ENCODE measurements at places on chromosomes 3 and 15.

- no peak for DNase-seq
These were observed 62.8 kb downstream of the POLR2M start for GRCh38 chr15:57769266-57769665.

DNA sequence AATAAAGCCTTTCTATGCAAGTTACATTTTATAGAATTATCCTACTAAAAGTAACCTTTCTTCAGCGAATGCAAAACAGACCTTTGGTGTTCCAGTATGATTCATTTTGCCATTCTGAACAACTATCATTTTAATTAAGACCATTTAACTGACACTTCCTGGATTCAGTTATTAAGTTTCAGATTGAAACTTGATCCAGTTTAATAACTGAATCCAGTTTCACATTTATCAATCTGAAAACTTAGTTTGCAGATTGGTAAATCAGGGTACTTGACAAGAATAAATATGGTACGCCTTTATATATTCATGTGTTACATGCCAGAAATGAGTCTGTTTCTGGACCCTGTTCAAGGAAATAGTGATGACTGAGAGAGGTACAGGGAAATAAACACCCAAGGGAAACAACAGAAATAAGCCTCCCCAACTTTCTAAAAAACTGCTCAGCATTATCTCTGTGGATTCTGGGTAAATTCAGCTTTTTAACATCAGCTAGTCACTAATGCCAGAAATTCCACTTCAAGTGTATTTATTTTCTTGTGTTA, 23.3 kb upstream of the NFKBIZ start:
- DNase-seq, result no peak

DNA sequence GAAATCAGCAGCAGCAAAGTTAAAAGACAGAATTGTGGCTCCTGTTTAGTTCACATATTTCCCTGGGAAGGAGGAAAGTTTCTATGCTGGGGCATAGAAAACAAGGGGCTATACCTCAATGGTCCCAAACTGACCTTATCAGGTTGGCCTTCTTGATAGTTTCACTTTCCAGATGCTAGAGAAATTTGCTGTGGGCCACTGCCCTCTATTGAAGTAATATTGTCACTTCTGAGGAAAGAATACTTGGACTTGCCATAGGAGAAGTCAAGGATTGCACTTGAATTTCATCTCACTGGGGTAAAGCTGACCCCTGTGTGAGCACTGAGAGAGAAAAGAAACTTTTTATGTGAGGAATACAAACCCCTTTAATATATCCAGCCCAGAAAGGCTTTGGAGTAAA, 49.3 kb upstream of the XCR1 start:
- DNase-seq, result no peak

- no peak for DNase-seq
These were observed 160.1 kb downstream of the PLCL2 start for GRCh38 chr3:17044855-17045254.

- no peak for DNase-seq
These were observed 25.2 kb downstream of the CGNL1 start for GRCh38 chr15:57401546-57401945.

- no peak for DNase-seq
These were observed 58.1 kb downstream of the OSBPL10 start for GRCh38 chr3:31922962-31923361.

GRCh38 chr15:78840661-78841375, 29.6 kb upstream of the ADAMTS7 start:
- DNase-seq, result no peak

- DNase-seq, result no peak
These were observed 65.3 kb downstream of the MEIS2 start for GRCh38 chr15:37034835-37035748.

DNA sequence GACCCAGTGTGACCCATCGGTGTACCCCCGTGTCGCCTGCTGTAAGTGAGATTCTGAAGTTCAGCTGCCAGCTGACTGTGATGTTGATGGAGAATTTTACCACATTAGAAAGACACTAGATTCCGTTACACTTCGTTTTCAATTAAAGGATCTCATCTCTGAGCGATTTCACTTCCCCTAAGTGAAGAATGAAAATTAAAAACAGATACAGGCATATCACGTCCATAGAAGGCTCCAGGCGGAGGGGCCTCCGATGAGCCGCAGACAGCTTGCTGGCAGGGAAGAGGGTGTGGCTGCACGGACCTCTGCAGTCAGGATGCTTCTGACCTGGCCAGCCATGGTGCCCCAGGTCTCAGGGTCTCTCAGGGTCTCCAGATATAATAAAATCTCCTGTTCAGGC, 6.6 kb upstream of the CPN2 start:
- DNase-seq, result no peak

DNA sequence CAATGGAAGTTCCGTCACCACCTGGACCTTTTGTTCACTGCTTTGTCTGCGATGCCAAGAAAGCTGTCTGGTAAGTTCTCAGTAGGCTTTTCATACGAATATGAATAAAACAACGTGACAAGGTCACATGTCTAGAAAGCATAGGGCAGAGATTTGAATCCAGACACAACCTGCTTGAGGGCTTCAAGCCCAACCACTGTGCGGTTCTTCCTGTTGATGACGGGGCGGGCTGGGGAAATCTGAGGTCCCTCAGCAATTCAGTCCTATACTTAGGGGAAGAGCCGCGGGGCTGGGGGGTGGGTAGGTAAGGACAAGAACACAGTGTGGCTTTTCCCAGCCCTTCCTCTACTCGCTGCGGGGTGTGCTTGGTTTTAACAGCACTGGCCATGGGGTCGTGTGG, 32.4 kb upstream of the SMAD3 start:
- DNase-seq, result no peak

- DNase-seq, result no peak
These were observed 84.0 kb upstream of the CACNA2D3 start for GRCh38 chr3:54038391-54038790.

GRCh38 chr3:176961916-176962315, 235.4 kb downstream of the TBL1XR1 start:
- no peak for DNase-seq

- no peak for DNase-seq
These were observed 262.1 kb downstream of the NAALADL2 start for GRCh38 chr3:175121225-175121624.

DNA sequence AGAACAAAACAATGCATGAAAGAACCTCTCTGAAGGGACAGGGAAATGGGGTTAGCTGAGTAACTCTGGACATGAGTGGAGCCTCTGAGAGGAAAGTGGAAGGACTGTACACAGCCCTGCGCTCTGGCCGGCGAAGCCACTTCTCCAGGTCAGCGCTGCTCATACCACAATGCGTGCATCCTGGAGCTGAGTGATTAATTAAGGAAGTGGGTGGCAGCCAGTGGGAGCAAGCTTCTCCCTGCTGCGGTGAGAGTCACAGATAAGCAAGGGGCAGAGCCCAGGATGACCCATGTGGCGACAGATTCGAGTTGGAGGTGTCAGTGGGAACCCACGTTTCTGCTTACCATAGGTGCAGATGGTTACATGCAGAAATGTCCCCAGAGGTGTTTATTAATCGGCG, 48.0 kb downstream of the KLF15 start:
- no peak for DNase-seq

- no peak for DNase-seq
These were observed 59.3 kb upstream of the RAD18 start for GRCh38 chr3:9022305-9023225.

GRCh38 chr15:86494475-86494874, 414.8 kb downstream of the AGBL1 start:
- DNase-seq, result no peak

DNA sequence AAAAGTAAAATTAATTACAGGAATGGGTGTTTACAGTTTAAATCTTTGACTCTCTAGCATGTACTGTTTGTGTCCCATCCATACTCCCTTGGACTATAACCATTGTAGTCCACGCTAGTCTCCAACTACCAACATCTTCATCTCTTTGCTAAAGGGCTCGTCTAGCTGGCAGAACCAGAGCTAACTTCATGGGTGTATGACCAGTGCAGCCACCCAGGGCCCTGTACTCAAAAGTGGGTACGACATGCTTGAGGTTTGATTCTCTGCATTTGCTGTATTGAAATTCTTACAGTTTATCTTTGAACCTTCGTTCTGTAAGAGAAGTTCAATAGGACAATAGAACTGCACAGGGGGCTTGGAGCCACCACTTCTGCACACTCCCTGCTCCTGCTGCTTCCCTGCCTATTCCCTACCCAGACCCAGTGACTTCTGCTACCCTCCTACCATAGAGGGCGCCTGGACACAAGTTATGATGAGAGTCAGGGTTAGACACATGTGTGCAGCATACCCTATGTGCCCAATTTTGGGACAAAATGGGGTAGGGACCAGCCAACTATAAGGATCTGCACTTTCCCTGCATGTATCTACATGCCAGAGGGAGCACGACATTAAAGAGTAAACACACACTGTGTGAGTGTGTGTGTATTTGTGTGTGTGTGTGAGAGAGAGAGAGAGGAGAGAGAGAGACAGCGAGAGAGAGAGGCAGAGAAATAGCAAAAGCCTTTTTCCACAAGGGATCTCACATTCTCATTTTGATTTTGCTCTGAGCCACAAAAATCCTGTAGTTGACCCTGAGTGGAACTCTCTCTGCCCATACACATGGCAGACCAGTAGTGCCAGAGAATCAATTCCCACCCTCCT, 59.0 kb upstream of the NECTIN3 start:
- no peak for DNase-seq

GRCh38 chr3:59249004-59249403, 199.2 kb upstream of the CFAP20DC start:
- no peak for DNase-seq

- DNase-seq, result no peak
These were observed 203.7 kb downstream of the SLC9A9 start for GRCh38 chr3:143644370-143645089.

DNA sequence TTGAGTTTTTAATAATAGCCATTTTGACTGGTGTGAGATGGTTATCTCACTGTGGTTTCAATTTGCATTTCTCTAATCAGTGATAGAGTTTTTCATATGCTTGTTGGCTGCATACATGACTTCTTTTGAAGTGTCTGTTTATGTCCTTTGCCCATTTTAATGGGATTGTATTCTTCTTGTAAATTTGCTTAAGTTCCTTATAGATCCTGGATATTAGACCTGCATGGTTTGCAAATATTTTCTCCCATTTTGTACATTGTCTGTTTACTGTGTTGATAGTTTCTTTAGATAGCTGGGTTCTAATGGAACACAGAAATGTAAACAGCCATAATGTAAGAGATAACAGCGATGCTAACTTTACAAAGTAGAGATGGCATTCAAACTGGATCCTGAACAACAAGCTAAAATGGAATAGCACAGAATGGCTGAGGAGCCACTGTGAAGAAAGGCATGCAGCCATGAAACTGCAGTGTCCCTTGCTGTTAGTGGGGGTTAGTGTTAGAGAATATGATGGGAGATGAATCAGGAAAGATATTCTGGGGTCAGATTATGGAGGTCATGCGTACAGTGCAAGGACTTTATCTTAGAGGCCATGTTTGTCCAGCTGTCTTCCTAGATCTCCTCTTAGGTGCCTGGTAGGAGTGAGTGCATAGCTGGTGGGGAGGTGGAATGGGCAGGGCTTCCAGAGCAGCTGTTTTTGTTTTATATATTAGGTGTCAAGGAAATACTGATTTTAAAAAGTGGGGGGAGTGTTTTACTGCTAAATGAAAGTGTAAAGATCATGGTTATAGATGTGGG, 48.1 kb downstream of the BBS4 start:
- no peak for DNase-seq

DNA sequence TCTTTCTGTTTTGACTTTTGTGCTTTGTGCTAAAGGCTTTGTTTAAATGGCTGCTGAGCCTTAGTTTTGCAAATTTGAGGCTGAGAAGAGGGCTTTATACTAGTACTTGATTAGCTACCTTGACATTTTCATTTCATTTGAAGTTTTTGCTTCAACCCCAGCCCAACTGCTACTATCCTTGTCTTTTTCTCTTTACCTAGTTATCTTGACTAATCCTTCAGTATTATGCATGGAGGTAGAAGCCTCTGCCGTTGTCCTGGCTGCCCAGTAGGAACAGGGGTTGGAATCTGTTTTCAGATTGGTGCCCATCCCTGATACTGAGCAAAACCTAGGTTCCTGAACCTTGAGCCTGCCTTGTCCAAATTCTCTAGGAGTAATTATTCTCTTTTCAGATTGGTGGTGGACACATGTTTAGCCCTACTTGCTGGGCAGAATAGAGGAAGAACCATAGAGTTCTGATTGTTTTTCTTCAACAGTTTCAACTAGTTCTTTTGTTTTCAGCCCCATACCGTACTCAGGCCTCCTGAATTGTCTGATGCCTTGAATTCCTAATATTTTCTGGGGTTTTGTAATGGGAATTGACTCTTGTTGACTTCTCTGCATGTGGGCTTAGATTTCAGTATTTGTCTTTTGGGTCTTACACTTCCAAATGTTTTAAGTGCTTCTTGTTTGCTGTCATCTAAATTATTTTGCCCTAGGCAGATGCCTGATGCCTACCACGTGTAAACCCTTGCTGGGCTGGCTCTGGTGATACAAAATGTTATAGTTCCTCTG, 143.2 kb downstream of the DOCK3 start:
- no peak for DNase-seq

GRCh38 chr3:58005669-58006068, 2.6 kb upstream of the FLNB start:
- no peak for DNase-seq

DNA sequence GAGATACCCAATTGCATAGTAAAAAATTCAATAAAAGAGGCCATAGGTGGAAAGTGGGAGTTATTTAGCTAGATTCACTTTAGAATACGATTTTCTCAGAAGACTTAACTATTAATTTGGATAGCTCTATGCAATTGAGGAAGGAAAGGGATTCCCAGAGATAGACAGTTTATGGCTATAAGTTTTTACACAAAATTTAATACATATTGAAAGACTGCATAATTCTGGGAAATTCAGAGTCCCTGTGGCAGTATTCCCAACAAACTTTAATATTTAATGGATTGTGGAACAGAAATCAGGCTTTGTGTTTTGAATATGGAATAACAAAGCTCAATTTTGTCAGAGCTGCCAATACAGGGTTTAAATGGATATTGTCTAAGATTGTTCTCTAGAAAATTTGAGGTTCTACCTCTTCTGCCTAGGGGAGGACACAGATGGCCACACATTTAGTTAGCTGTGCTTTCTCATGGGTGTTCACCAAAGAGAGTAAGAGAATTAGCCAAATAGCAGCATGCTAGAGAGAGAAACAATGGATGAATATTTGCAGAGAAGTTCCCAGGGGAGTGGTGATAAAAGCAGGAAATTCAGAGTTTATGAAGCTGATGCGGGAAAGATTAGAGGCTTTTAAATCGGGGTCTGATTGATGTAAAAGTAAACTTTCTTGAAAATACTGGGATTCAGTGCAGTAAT, 8.5 kb downstream of the ISL2 start:
- no peak for DNase-seq

DNA sequence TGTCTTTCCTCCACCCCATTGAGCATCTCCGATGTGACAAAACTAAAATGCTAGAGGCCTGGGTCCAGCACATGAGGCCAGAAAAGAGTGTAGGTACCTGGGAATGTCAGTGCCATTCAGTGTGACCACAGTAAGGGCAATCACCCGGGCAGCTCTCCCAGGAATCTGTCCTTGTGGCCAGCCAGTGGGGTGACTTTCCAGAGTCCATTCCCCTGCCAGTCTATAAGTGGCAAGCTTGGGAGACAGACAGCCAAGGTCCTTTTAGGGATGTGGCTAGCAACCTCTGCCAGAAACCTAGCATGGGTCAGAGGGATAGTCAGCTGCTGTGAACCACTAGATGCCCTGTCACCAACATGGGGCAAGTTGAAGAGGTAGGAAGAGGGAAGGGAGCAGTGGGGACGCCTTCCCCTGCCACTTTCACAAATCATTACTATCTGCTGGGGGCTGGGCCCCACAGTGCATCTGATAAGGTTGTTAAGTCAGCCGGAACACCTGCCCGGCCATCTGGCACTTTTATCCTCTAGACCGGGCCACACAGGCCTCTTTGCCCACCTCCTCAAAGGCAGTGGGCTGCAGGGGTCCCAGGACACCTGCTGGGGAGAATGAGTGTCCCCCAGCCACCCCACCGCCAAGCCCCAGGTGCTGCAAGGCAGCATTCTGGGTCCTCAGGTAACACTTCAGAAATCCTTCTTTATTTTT, 24.8 kb upstream of the DET1 start:
- no peak for DNase-seq
